ENCODE measurements at places on chromosomes 6 and 20.

- H3K27ac ChIP-seq = no peak overlapping the region
- H3K36me3 ChIP-seq = peaks cover 7% of the 10 kb centered on the region
- no peak overlapping the region for H3K4me3 ChIP-seq
- H3K4me1 ChIP-seq = peaks cover 24% of the 10 kb centered on the region
Measured at GRCh38 chr20:63577317-63577894, 3.4 kb upstream of the HELZ2 start.

DNA sequence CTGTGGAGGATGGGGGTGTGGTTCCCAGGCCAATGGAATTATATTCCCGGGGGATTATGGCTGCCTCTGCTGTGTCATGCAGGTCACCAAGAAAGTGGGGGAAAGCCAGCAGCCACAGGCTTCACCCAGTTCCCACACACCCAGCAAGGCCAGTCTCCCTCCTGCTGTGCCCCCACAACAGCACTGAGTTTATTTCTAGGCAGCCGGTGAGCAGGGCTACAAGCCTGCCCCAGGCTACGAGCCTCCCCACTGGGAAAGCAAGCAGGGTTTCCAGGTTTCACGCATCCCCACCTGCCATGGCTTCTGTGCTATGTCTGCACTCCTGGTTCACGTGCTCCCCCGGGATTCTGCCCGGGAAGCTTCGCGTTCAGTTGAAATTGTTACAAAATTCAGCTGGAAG is 72.6 kb downstream of the ERMARD start:
- no peaks in the 10 kb centered on the region for H3K4me1 ChIP-seq
- H3K27ac ChIP-seq = no peak overlapping the region
- no peak overlapping the region for H3K4me3 ChIP-seq
- DNase-seq = no peak
- H3K27me3 ChIP-seq = peaks cover 7% of the 10 kb centered on the region

- no peak for DNase-seq
- peak overlapping the region; percentile 91 for H3K27ac ChIP-seq
- H3K4me1 ChIP-seq = peaks cover 82% of the 10 kb centered on the region
- peaks cover 15% of the 10 kb centered on the region for H3K27me3 ChIP-seq
- H3K4me3 ChIP-seq = no peak overlapping the region
- H3K36me3 ChIP-seq = no peaks in the 10 kb centered on the region
Measured at GRCh38 chr20:62537649-62538292, 62.0 kb upstream of the GATA5 start.

DNA sequence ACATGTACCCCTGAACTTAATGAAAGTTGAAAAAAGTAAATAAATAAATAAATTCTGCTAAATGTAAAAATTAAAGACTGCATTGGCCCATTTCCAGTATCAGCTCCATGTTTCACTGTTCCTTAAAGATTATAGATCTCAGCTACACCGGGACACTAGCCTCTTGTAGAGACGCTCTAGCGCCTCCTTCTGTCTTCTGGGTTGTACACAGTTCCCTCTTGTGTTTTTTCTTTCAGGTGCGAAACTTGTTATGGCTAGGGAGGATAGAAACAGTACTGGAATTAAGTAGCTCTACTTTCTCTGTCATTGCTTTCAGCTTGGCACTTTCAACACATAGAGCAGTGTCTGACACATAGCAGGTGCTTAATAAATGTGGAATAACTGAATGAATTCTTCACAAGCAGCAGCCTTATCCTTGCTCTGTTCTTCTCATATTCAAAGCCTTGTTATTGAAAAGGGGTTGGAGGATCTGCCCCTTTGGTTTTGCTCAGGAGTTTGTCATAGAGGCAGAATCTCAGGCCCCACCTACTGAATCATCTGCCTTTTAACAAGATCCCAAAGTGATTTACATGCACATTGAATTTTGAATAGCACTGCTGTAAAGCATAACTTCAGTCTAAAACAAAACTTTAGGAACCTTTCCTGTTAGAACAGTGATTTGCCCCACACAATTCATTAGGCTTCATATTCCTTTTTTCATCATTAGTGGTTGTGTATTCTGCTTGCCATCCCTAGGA is 92.3 kb downstream of the FIG4 start:
- no peak overlapping the region for H3K27ac ChIP-seq
- no peaks in the 10 kb centered on the region for H3K4me1 ChIP-seq
- H3K27me3 ChIP-seq = no peaks in the 10 kb centered on the region
- H3K36me3 ChIP-seq = peaks cover 4% of the 10 kb centered on the region
- H3K4me3 ChIP-seq = no peak overlapping the region
- DNase-seq = no peak

DNA sequence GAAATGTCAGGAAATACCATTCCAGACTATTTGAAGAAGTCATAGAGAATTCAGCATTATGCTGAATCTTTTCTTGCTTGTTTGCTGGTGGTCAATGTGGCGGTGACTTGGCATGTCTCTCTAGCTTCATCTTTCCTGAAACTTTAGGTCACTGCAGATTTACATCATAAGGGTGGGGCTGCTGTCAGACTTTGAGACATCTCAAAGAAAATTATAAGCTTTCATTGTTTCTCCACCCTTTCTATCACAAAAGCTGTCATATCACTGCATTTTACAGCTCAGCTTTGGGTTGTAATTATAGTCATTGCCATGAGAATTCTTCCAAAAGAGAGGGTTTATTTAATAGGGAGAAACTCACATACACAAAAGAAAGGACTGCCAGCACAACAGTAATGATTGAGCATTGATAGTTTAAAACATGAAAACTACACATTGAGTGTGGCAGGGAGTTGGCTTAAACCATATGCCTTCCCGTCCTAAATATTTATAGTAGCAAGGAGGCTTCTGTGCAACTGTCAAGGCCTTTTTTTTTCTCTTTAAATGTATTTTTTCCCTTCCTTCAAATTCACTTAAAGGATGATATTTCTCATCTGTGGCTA is 44.7 kb upstream of the LRRC1 start:
- DNase-seq = no peak
- no peaks in the 10 kb centered on the region for H3K27me3 ChIP-seq
- H3K4me3 ChIP-seq = no peak overlapping the region
- no peaks in the 10 kb centered on the region for H3K36me3 ChIP-seq
- H3K27ac ChIP-seq = no peak overlapping the region

DNA sequence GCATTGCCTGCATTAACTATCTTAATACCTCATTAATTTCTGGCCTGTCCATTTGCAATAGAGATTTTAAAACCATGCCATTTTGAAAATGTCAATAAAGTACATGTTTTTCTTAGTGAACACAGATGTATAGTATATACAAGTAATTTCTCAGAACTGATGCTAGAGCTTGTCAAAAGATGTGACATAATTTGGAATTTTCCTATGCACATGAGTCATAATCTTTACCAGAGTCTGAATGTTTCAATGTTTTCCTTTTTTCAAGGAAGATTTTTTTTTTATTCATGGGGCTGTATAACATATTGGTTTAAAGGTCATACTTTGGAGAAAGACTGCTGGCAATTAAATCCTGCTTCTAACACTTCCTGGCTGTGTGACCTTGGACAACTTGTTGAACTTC is 1347.5 kb upstream of the ADGRB3 start:
- no peak for DNase-seq
- no peak overlapping the region for H3K27ac ChIP-seq
- H3K36me3 ChIP-seq = no peaks in the 10 kb centered on the region
- H3K4me1 ChIP-seq = no peaks in the 10 kb centered on the region

All from muscle of leg (tissue), 16 donors.